ENCODE measurements at places on chromosomes 4 and X.

DNA sequence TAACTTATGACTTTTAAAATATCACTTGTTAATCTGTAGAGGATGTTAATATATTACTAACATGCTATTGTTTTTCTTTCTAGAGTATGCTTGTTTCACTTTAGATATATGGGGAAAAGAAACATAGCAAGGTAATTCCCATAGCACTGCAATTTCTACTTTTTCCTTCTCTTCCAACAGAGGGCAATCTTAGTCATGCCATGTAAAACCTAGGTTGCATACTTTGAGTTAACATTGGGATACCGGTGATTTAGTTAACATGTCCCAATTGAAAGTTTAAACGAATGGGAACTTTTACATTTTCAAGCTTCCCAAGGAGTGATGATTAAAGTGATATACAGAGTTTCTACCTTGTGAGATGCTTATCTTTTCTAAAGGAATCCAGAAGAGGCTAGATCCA lies 89.4 kb upstream of the IL13RA1 start:
- no peak for DNase-seq

DNA sequence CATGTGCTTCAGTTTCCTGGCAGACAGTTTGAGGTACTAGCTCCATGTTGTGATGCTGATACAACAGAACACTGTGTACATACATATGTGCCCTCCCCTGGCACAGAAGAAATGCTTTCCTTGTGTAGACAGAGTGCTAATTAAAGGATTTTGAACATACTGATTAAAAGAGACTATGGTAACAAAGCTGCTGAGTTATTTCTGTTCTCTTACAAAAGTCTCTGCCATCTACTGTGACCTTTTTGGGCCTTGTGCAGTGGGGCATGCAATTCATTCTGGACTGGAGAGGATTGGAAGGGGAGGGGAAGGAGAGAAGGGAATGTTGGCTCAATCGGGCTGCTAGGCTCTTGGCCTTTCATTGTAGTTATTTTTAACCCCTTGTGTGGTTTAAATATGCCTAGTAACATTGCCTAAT lies 6.0 kb downstream of the PDLIM5 start:
- no peak for DNase-seq

GRCh38 chr4:103719830-103720207 lies at the start of gene TACR3:
Gene TACR3, minus strand, starts transcription at chr4:103719985. Its CDS starts 310 bp downstream, at chr4:103719675.
- DNase-seq = no peak

DNA sequence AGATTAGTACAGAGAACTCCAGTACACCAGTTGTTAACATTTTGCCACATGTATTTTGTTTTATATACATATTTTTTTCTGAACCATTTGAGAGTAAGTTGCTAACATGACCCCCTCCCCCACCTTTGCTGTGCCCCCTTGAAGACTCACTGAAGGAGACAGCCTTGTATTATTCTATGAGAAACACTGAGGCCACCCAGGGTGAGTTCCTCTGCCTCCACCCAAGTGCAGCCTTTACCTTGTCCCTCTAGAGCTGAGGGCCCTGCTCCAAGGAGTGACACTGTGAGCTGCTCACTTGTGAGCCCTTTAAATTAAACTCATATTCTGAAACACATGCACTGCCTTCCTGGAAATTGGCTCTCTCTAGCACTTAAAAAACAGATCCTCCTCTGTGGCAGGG lies 21.1 kb downstream of the KIT start:
- no peak for DNase-seq

- DNase-seq = no peak
Measured at GRCh38 chr4:138348055-138348454, 105.9 kb upstream of the SLC7A11 start.

DNA sequence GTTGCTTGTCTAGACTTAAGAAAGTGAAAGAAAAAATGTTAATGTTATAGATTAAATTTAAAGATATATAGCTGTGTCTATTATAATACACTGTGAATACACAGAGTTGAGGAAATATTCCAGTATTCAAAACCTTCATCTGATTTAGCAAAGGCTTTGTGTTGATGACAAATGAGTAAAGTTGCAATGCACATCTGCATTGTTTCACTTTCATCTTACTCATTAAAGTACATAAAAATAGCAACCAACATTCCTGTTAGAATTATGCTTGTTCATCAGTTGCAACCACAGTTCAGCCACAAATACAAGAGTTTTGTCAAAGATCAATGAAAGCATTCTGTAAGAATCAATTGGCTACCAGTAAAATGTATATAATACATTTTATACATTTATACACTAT lies 346.4 kb upstream of the SLC7A11 start:
- no peak for DNase-seq

- no peak for DNase-seq
Measured at GRCh38 chr4:87033902-87034301, 99.1 kb downstream of the AFF1 start.

- DNase-seq = no peak
Measured at GRCh38 chrX:100647095-100647494, 3.1 kb downstream of the SRPX2 start.

DNA sequence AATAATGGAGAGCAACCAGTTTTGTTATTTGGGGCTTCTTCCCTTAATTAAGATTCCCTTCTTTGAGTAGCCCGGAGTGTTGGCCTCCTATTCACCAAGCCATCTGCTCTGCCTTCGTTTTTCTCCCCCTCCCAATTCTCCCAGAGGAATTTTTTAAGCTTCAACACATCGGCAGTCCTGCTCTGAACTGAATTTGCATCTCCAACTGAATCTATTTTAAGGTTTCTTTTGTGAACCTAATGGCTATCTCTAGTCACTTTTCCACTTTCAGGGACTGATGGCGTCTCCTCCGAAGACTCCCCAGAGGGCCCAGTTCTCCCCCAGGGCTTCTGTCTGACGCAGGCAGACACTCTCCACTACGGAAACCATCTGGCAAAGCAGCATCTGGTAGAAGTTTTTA lies 280.2 kb downstream of the ADGRA3 start:
- no peak for DNase-seq

- no peak for DNase-seq
Measured at GRCh38 chr4:87105101-87105845, 115.1 kb downstream of the KLHL8 start.

Measured in bone marrow (tissue), 2 donors.